Esophagus muscularis mucosa (tissue), 4 donors: ENCODE measurements at places on chromosomes 3 and 15. TPM values are rescaled to one million over a fixed set of nuclear protein-coding genes. Genes with fewer than 3 reads are reported as not detected.

DNA sequence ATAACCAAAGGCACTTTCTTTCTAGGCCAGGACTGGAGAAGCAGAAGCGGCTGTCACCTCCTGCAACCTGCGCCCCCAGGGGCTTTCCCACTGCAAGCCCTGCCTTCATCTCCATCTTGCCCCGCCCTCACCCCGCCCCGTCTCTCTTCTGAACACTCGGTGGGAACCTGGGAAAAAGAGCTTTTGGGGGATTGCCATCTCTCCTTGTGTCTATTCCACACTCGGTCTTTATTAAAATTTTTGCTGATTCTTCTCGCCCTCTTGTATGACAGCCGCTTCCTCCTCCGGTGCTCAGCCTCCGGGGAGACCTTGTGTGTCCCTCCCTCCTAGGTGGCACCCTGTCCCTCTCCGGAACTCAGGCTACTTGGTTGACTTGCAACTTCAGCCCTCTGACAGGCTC, 41.9 kb upstream of the SPESP1 start:
- peaks cover 15% of the 10 kb centered on the region for H3K4me1 ChIP-seq
- H3K4me3 ChIP-seq: no peak overlapping the region
- peak; percentile 68 for DNase-seq

- H3K4me1 ChIP-seq: peaks cover 4% of the 10 kb centered on the region
- no peak overlapping the region for H3K27ac ChIP-seq
- DNase-seq: no peak
- no peaks in the 10 kb centered on the region for H3K36me3 ChIP-seq
These were observed 12.0 kb downstream of the TBC1D5 start for GRCh38 chr3:17730318-17730967.

The DZIP1L gene
- total RNA-seq: 10.3 TPM

The TRH gene
- total RNA-seq: 0.33 TPM

The PATL2 gene
- total RNA-seq: 0.42 TPM

DNA sequence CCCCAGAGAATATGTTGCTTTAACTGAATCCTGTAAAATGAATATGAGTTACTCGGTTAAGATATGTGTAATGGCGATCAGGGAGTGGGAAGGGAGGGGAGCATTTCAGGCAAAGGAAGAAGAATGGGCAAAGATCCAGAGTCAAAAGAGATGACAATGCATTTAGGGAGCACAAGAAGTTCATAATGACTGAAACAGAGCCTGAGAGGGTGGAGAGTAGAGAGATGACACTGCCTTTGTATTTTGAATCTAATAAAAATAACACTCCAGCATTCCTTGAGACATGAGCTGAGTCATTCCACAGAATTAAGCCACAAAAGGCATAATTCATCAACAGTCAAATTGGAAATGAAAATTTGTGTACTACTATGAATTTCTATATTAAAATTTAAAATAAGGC, 105.3 kb upstream of the PEX5L start:
- H3K4me3 ChIP-seq: no peak overlapping the region
- H3K4me1 ChIP-seq: no peaks in the 10 kb centered on the region
- no peak overlapping the region for H3K27ac ChIP-seq
- no peaks in the 10 kb centered on the region for H3K27me3 ChIP-seq
- H3K36me3 ChIP-seq: no peaks in the 10 kb centered on the region

DNA sequence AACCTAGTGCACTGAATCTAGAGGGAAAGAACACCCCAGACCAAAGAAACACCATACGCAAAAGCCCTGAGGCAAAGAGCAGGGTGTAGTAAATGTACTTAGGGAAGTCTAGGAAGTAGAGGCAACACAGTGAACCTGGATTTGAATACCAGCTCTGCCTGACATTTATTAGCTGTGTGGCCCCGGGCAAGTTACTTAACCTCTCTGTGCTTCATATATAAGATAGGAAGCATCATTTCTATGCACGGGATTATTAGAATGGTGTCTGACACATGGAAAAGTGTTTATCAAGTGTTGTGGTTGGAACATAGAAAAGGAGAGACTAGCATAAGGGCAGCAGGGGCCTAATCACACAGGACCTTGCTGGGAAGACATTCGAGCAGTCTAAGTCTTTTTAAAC, 132.2 kb downstream of the ERC2 start:
- H3K27ac ChIP-seq: no peak overlapping the region
- no peak overlapping the region for H3K4me3 ChIP-seq
- peak; percentile 60 for DNase-seq
- H3K4me1 ChIP-seq: no peaks in the 10 kb centered on the region
